ENCODE measurements at places on chromosomes 11 and 22.

GRCh38 chr11:63686926-63687325, 5.6 kb downstream of the RTN3 start:
- no peak for DNase-seq

- DNase-seq, result no peak
Observed at GRCh38 chr22:43185860-43186261, 1.1 kb downstream of the TTLL12 start.

- no peak for DNase-seq
Observed at GRCh38 chr11:123559523-123559955, 94.9 kb downstream of the SCN3B start.

- DNase-seq, result no peak
Observed at GRCh38 chr22:19398652-19399051, 32.9 kb downstream of the HIRA start.

DNA sequence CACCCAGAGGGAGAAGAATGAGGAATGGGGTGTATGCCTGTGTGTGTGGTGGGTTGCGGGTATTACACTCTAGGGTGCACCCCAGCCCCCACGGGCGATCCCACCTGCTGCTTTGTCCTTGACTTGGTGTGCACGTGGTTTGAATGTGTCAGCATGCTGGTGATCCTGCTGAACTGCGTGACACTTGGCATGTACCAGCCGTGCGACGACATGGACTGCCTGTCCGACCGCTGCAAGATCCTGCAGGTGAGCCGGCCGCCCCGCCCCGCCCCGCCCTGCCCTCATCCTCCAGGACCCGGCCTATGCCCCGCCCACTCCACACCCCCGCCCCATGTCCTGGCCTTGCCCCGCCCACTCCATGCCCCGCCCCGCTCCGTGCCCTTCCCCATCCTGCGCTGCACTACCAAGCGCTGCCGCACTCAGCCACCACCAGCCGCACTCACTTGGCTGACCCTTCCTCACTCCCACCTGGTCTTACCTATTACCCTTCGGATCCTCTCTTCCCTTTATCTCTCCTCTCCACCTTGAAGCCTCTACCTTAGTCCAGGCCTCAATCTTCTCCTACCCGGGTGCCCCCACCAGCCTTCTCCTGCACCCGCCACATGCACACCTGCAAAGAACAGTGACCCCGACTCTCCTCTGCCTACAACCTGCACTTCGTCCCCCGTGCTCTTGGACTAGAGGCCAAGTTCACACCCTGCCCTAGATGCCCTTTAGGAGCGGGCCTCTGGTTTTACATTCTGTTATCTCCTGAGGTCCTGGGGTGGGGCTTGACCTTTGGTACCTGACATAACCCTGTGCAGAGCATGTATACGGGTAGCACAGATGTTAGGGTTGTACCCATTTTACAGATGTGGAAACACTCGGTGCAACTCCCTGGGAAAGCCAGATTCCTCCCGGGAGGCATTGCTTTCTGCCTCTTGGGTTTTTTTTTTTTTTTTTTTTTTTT, 27.7 kb downstream of the CACNA1I start:
- DNase-seq, result peak; percentile 31

DNA sequence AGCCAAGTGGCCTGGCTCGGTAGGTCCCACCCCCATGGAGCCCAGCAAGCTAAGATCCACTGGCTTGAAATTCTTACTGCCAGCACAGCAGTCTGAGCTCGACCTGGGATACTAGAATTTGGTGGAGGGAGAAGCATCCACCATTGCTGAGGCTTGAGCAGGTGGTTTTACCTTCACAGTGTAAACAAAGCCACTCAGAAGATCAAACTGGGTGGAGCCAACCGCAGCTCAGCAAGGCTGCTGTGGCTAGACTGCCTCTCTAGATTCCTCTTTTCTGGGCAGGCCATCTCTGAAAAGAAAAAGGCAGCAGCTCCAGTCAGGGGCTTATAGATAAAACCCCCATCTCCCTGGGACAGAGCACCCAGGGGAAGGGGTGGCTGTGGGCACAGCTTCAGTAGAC, 22.3 kb upstream of the OR5B21 start:
- no peak for DNase-seq

- DNase-seq, result no peak
Observed at GRCh38 chr11:127275774-127276173, 275.2 kb upstream of the KIRREL3 start.

DNA sequence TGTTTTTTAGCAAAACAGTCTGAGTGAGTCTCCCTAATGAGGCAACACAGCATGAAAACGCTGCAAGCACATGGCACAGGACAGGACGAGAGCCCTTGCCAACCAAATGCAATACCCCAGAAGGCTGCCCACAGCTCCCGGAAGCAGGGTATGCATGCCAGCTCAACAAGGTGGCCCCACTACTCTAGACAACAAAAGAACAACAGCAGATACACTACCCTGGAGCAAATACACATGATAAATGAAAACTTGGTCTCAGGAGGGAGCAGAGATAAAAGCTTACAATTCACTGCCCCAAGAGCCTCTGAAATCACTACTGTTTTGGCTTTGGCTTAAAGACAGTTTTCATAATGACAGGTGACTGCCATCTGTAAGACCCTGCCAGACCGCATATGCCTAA, 785.4 kb upstream of the API5 start:
- no peak for DNase-seq

DNA sequence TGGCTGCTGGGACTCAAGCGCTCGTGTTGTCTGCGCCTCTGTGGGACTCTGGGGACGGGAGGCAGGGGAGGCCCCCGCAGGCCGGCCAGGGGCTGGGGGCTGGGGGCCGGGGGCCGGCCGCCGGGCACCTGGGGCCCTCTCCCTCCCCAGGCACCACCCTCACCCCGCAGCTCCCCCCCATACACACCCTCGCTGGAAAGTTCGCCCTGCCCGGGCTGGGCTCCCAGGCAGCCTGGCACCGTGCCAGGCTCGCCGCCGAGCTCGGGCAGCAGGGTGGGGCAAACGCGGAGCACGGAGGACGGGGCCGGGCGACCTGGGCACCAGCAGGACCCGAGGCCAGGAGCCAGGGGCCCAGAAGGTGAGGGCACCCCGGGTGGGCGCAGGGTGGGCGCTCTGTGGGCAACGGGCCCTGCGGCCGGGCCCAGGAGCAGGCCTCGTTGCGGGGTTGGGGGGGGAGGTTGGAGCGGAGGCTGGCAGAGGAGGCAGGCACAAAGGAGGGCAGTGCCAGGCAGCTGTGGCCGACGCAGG, 76.7 kb upstream of the WNT7B start:
- peak; percentile 60 for DNase-seq

DNA sequence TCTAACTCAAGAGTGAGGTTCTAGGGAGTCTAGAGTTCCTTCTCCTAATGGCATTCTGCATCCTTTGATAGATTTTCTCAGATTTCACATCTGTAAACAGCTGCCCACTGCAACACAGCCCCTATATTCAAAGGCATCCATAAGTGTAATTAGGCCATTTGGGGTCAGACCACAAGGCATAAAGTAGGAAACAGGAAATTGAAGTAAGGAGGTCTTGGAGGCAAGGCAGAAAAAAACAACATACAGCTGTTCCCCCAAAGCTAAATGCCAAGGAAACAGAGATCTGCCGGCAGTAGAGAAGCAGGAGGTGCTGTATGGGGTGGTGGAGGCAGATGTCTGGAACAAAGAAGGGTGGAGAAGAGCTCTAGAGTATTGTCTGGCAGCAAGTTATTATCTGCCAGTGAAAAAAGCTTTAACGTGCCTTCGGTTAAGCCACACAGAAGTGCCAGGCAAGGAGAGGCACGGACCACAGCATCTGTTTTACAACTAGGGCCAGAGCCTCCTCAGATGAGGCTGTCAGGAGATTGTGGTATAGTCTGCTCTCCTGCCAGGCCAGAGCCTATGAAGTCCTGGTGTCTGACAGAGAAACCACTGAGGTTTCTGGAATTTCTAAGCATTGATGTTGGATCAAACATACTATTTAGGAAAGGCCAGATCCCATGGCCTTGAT, 100.2 kb upstream of the CHRM4 start:
- no peak for DNase-seq

DNA sequence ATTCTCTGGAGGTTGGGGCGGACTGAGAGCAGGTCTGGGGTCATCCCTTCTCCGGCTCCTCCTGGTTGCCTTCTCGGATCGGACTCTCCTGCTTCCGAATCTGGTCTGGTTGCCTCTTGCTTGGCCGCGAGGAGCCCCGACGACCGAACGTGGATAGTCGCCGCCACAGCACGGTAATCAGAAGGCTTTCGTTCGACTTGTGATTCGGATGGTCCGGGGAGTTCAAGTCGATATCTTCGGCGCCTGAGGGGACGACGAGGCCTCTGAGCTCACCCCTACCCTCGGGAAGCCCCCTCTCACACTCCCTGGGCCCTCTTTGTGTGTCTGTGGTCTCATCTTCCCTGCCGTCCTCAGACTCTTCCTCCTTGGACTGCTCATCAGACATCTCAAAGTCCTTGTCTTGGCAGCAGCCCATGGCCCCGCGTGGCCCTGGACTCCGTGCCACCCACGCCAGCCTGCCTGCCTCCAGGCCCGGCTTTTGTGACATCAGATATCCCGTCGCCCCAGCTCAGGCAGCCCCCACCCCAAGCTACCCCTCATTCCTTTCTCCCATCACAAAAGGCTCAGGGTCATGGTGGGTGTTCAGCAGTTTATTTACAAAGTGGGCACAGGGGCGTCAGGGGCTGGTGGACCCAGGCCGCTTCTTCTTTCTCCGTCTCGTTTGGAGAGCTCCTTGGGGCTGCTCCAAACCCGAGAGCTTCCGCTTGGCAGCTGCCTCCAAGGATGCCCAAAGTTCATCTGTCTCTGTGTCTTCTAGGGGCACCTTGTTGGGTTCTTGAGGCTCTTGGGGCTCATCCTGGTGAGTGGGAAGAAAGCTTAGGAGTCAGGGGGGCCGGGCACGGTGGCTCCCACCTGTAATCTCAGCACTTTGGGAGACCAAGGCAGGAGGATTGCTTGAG, at the start of gene TEX54:
TEX54 (minus strand) TSS at position 506 of the 899 bp plus-strand sequence.
- peak; percentile 47 for DNase-seq

DNA sequence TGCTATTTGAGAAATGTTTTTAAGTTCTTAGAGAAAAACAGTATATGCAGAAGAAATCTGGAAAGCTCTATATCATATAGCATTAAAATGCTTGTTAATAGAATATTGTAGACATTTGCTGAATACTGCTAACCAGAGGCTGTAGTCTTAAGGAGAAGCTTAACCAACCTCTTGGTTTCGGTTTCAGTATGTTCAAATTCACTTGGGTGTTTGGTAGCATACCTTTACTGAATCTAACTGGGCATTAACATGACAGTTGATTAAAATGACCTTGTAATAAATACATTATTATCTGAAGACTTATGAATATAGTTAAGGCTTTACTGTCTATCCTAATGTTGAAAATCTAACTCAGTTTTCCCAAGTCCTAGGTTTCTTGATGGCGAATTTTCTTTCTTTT, 5.4 kb downstream of the PCF11 start:
- DNase-seq, result peak; percentile 12

- no peak for DNase-seq
Observed at GRCh38 chr11:31809857-31810778, 1.0 kb downstream of the PAX6 start.
